ENCODE measurements at places on chromosomes 1 and 21.

DNA sequence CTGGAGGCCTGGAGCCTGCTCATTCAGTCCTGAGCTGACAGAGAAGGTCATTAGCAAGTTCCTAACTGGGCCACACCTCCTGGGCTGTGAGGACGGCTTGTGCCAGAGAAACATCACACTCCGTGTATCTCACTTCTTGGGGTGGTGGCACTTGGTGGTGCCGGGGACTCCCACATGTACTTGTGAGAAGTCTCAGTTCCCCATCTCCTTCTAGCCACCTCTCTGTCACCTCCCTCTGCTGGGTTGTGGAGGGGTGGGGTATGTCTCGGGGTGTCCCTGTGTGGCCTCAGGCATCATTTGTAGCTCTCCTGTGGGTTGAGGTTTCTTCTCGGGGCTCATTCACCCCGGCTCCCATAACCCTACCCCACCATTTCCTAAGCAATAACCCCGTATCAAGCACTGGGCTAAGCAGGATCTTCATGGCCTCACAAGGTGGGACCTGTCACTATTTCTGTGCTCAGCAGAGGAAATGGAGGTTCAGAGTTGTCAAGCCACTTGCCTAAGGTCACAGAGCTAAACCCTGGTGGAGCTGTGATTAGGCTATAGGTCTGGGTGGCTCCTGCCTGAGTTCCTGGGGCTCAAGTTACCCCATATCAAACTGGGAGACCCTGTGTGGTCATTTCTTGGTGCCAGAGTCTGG is 62.5 kb downstream of the UBIAD1 start:
- DNase-seq = no peak

DNA sequence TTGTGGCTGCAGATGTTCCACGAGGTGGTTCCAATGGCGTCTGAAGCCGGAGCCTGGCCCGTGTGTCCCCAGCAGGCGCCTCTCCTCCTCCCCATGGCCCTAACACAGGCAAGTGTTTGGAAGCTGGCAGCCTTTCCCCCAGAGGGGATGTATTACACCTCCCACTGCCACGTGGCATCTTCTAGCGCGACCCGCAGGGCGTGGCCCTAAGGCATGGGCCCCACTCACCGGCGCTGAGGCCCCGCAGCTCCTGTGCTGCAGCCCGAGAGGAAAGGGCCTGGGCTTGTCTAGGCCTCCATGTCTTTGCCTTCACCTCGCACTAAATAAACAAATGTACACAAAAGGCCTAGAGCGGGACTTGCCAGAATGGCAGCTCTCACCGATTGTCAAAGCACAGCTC is 37.9 kb downstream of the SLC66A1 start:
- no peak for DNase-seq

- DNase-seq = no peak
These were observed 182.0 kb upstream of the ARHGEF16 start for GRCh38 chr1:3272321-3273045.

- DNase-seq = no peak
These were observed 132.9 kb upstream of the RAB4A start for GRCh38 chr1:229138058-229138457.

DNA sequence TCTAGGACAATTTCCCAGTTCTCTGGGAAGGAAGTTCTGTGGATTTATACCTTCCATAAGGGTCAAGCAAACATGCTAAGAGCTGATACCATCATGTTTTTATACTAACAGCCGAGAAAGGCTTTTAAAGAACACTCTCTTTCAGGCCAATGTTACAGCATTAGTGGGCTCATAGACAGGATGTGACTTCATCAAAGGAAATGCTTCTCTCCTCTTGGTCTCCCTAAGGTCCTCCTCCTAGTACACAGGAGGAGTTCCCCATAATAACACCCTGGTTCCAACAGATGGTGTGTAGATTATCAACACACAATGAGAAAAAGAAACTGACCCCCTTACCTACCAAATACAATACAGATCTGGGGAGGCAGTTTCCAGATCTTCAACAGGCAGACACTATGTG is 26.7 kb upstream of the GLIS1 start:
- no peak for DNase-seq

DNA sequence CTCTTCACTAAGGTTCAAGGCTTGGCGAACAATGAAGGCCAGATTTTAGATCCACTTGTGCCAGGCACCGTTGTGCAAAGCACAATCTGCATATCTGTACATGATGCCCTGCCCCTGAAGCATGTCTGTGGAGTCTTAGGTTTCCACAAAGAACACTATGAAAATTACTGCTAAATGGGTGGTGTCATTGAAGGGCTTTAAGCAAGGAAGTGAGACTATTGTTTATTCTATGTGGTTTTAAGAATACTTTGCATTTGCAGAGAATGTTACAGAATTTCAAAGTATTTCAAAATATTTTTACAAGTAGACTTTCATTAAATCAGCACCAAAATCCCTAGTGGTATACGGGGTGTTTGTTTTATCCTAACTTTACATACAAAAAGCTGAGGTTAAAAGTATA is 8.8 kb downstream of the TSEN15 start:
- no peak for DNase-seq

- no peak for DNase-seq
These were observed 155.2 kb downstream of the DMRTA2 start for GRCh38 chr1:50268049-50268448.

DNA sequence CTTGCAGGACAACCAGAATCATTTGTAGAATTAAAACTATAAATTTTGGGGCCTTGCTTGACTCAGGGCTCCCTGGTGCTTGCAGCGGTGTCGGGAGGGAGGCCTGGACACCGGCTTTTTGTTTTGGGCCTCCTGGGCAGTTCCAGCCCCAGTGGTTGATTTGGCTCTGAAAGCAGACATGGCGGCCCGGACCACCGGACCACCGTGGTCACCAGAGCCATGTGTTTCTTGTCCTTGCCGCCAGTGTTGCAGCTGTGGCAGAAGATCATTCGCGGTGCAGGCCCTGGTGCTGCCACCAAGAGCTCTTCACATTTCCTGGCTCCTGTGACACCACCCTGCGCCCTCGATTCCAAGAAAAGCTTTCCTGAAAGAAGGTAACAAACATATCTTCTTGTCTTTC is 484.8 kb downstream of the BRINP3 start:
- DNase-seq = no peak

DNA sequence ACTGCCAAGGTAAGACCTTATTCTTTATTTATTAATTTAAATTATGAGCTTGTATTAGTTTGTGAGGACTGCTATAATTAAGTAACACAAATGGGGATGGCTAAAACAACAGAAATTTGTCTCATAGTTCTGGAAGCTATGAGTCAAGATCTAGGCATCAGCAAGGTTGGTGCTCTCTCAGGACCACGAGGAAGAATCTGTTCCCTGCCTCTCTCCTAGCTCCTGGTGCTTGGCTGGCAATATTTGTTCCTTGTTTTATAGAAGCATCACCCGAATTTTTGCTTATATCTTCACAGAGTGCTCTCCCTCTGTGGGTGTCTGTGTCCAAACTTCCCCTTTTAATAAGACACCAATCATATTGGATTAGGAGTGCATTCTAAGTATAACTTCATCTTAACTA is 41.4 kb upstream of the CCDC190 start:
- DNase-seq = no peak

- no peak for DNase-seq
These were observed 311 bp downstream of the SPEN start for GRCh38 chr1:15847893-15848142.

DNA sequence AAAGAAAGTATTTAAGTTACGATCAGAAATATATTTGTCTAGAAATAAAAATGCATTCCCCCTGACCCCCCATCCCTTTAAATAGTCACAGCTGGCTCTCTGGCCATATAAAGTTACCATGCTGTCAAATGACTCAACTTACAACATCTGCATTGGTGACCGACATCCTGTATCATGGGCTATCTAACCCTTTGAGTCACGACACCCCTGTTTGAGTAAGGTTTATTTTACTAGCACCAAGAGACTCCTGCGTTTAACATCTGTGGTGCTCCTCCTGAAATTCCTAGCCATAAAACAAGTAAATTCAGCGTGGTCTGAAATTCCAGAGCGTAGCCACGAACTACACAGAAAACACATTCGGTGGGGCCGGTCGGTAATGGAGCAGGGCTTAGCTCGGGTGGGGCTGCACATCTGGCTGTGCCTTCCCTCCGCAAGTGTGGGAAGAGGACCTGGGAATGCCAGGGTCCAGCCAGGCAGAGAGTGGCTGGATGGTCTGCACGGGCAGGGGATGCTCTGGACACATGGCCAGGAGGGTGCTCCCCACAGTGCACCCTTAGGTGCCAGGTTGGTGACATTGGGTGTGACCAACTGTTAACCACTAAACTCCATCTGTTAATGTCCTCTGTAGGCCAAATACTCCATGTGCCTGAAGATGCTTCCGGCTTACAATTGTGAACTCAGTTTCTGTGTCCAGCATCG is 53.0 kb upstream of the CLDN14 start:
- DNase-seq = no peak

- peak; percentile 18 for DNase-seq
These were observed 9.8 kb upstream of the AK5 start for GRCh38 chr1:77271852-77272580.

DNA sequence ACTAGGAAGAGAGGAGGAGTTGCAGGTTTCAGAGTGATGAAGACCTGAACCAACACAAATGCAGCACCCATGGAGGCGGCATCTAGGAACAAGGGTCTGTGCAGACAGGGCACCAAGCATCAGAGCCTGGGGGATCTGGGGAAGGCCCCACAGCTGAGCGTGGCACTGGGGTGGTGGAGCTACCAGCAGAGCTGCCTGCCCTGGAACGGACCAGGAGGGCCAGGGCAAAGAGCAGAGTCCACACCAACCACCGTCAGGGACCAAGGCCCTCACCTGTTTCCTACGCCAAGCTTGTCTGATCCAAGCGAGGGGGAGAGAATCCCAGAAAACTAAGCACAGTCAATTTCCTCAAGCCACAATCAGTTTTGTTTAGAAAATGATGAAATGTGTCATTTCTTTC is 79.0 kb upstream of the SYT6 start:
- no peak for DNase-seq

- DNase-seq = no peak
These were observed 172.7 kb downstream of the TGFBR3 start for GRCh38 chr1:91712981-91713841.

DNA sequence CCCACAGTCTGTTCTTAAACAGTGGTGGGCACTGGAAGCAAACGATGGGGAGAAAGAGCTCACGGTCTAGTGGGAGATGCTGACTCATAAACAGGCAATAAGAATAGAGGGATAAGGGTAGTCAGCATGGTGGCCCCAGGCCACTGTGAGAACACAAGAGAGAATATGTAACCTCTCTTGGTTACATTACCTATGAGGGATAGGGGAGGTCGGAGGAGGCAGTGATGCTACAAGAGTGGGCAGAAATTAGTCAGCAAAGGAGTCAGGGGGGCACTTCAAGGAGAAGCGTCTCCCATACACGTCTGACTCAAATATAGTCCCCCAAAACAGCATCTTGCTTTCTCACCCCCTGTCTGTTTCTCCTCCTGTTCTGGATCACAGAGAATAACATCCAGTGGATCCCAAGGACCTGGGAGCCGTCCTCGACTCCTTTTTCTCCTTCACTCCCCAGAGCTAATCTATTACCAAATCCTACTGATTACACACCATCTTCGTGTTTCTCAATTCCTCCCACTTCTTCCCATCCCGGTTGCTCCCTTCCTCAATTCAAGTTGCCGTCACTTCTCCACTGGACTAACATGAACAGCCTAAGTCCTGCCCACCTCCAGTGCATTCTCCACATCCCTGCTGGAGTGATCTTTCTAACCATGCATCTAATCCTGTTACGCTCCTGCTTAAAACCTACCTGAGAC is 2.1 kb downstream of the SLAMF8 start:
- DNase-seq = no peak

DNA sequence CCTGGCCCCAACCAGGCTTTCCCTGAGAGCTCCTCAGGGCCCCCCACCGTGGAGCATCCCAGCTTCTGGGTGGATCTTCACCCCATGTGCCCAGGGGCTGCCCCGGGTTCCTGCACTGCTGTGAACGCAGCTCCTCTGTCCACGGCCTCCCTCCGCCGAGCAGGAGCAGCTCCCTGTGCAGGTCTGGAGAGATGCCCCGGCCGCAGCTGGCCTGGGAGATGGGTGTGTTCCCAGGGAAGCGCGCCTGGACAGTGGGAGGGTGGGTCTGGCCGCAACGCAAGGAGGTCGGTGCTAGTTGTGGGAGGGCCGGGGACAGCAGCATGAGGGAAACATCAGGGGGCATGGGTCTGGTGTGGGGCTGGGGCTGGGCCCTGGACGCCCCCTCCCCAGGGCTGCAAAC is 71.3 kb downstream of the MORN1 start:
- no peak for DNase-seq

- DNase-seq = no peak
These were observed 2.1 kb downstream of the ARHGEF2 start for GRCh38 chr1:155976062-155976912.

DNA sequence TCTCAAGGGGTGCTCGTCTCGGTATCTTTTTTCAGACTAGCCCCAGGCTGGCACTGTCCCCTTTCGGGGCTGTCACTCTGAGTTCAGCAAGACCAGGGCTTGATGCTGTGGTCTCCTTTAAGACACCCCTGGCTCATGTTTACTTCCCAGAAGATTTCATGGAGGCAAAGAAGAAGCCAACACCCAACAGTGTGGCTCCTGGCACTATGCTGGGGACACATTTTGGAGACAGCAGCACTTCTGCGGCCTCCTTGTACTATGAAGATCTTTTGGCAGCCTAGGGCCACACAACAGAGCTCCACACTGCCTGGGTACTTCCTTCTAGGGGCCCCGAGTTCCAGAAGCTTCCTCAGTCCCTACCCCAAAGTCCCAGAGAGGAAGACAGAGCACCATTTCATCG is 24.6 kb downstream of the ECE1 start:
- DNase-seq = no peak

GRCh38 chr1:200226268-200226968 is 183.4 kb downstream of the ZNF281 start:
- no peak for DNase-seq

DNA sequence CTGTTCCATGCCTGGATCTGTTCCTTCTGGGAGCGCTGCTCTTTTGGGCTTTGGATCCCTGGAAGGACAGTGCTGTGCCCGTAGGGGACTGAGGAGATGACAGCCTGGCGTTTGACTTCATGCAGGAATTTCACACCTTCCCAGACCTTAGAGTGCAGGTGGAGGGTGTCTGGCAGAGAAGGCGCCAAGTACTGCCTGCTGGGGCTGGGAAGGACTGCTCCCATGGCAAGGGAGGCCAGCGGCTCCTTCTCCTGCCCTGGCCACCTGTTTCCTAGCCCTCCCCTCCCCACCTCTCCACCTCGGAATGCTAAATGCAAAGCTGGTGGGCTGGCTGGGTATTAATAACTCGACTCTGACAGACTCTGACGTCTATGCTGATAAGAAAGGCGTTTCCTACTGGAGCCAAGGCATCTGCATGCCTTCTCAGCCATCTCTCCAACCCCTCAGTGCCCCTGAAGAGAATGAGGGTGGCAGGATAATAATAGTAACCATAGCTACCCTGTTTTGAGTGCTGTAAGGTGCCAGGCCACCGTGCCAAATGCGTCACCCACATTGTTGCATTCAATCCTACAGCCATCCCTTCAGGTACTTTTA is 17.5 kb upstream of the PDIK1L start:
- DNase-seq = no peak

- no peak for DNase-seq
These were observed 648.3 kb downstream of the KIF26B start for GRCh38 chr1:245802941-245803665.

- peak; percentile 40 for DNase-seq
These were observed 89.7 kb downstream of the GTF2B start for GRCh38 chr1:88801575-88802208.

- DNase-seq = no peak
These were observed at the start of gene MAEL for GRCh38 chr1:166988974-166989515. Gene MAEL, plus strand, starts transcription at chr1:166989280. Its CDS starts 73 bp downstream, at chr1:166989353.
